ENCODE measurements at places on chromosomes 5 and 9.

GRCh38 chr5:149667084-149667828 lies 62.9 kb upstream of the PPARGC1B start:
- DNase-seq = no peak

DNA sequence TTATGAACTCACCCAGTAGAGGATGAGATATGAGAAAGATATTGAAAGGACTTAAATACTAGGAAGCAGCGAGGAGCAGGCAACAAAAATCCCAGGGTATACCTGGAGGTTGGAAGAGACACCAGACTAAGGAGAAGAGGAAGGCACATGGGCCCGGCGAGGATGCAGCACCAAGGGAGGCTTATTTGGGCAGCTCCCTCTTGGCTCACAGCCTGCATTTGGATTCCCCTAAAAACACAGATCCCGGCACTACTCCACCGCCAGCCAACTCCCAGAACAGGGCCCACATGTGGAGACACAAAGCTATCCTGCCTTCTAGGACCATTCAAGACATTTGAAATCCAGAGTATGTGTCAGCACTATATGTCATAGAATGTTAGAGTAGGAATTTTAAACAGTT lies 199.8 kb upstream of the FBXL7 start:
- DNase-seq = no peak

DNA sequence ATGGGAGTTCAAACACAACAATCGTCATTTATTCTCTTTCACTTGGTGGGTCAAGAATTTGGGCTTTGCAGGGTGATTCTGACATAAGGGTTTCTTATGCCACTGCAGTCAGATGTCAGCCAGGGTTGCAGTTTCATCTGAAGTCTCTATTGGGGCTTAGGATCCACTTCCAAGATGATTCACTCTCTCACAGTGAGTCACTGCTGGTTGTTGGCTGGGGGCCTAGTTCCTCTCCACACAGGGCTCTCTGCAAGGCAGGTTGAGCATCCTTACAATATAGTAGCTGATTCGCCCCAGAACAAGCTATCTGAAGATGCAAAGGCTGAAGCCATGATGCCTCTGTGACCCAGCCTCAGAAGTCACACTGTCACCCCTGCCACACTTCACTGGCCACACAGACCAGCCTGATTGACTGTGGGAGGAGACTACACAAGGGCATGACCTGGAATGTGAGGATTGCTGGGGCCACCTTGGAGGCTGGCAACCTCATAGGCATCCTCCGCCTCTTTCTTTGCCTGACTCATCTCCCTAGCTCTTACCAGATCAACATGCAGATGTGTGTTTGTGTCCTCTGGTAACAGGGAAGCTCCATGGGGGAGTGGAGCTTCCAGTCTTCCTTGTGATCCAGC lies 4.5 kb upstream of the CARD19 start:
- no peak for DNase-seq

- DNase-seq = no peak
Measured at GRCh38 chr5:123549256-123549904, 37.4 kb downstream of the CSNK1G3 start.

- DNase-seq = no peak
Measured at GRCh38 chr9:127626752-127627493, 14.8 kb downstream of the STXBP1 start.
